Colonic mucosa (tissue), 4 donors: ENCODE measurements at places on chromosomes 11 and 22. TPM values are rescaled to one million over a fixed set of nuclear protein-coding genes. Genes with fewer than 3 reads are reported as not detected.
A peak's percentile ranks its signal among the peaks of the same experiment; 100 is the strongest.

- no peak for DNase-seq
Measured at GRCh38 chr11:42422090-42422489, 889.7 kb upstream of the API5 start.

DNA sequence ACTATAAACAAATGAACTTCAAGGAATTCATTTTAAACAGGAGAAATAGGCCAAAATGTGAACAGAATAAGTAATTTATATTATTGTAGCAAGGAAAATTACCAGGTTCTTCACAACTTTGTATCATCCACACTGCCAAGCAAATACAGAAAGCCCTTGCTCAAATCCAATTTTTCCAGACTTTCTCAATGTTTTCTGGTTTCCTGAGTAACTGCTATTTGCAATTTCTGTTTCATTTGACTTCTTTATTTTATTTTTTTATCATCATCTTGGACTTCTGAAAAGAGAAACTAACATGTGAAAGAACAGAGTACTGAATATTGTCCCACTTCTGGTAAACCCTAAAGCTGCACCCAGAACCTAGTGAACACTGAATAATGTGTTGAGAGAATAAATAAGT lies 61.0 kb downstream of the SLC1A2 start:
- DNase-seq, result no peak

DNA sequence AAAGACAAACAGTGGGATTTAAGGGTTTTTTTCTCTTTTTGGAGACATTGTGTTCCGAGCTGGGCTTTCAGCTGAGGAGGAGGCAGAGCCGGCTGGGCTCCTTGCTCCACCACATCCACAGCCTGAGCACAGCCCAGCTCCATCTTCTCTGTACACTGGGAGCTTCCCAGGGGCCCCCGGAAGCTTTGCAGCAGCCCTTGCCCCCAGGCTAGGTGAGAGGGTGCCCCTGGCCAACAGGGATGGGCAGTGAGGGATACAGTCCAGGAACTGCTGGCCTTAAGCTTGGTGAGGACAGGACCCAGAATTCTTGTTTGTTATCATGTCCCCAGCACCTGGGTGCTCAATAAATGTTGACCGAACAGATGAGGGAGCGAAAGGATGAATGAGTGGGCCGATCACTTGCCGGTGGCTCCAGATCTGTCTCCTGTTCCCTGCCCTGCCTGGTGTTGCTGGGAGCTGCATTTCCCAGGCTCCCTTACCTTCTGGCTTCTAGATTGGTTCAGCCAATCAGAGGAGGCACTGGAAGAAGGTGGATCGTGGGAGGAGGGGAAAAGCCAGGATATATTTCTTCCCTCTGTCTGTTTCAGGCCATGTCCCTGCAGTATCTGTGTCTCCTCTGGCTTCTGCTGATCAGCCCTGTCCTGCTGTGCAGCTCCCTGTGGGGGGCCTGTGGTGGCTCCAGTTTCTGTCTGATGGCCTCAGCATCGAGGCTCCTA lies 26.5 kb upstream of the NECTIN1 start:
- no peak for DNase-seq

The TH gene
- total RNA-seq, result 0.15 TPM

DNA sequence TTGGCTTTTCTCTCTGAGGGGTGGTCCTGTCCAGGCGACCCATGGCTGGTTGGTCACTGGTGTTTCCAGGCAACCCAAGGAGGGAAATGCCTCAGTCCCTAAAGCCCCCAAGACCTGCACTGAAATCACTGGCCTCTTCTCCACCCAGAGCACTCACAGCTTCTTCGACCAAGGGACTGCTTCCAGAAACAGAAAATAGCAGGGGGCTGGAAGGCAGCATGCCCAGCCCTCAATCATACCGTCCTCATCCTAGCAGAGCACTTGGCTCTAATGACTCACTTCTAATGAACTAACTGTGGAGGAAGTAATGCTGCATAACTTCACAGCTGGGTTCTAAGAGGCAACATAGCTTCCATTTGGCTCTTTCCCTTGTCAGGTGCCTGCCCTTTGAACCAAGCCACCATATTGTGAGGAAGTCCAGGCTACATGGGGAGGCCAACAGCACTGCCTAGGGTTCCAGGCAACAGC lies 27.6 kb downstream of the DKK3 start:
- DNase-seq, result no peak

The AMOTL1 gene
- 3.1 TPM for total RNA-seq

GRCh38 chr22:38638216-38638615 lies 18.0 kb downstream of the FAM227A start:
- no peak for DNase-seq

The DEFB131B gene
- not detected for total RNA-seq

DNA sequence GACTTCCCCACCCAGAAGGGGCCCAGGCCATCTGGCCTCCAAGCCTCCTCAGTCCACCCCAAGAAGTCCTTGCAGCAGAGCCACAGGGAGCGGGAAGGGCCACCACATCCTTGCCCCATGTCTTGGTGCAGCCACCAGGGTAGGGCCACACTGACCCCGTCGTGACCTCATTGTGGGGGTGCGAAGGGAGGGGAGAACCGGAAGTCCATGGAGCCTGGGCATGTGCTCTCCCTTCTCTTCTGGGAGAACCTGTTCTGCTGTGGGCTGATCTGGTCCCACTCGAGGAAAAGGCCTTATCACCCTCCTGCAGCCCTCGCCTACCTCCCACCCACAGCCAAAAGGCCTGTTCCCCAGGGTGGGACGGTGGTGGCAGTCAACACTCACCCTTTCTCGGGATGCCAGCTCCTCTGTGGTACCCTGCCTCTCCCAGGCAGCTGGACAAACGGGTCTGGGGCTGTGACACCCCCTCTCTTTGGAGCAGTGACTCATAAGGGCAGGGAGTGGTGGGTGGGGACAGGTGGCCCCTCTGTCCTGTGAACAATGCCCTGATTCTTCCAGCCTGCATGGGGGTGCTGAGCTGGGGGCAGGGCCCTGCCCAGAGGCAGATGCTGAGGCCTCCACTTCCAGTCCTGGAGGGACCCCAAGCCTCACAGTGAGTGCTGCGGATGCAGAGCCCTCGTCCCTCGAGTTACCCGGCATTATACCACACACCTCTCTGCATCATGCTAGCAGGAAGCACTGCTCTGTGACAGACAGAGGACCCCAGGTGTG lies 14.6 kb upstream of the CTSD start:
- no peak for DNase-seq

The C11orf87 gene
- not detected for total RNA-seq

GRCh38 chr11:405954-406795 lies 8.6 kb downstream of the SIGIRR start:
- no peak for DNase-seq

- no peak for DNase-seq
Measured at GRCh38 chr11:101433151-101433550, 150.7 kb downstream of the TRPC6 start.

DNA sequence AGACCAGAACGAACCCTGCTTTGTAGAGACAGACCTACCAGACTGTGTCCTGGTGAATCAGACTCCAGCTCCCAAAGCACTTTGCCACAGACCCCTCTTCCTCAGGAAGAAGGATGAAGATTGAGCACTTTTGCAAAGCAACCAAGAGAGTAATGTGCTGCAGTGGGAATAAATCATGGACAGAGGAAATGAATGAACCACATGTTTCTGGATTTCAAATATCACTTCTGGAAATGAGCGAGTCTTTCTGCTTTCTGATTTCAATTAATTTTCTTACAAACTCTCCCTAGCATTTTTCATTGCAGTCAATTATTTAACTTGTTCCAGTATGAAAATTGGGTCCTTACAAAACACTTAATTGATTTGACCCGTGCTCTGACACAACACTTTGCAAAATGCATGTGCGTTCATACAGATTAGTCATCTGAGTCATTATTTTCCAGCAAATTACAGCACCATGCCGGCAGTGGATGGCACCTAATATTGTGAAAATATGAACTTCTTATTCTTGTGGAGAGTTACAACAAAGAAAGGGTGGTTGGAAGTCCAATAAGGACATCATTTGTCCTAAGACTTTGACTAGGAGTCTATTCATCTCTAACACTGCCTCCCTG lies 315.9 kb upstream of the CCDC90B start:
- DNase-seq, result no peak

GRCh38 chr22:17258015-17258787 lies 39.0 kb upstream of the ADA2 start:
- peak; percentile 78 for DNase-seq

The SERPIND1 gene
- 0.32 TPM for total RNA-seq

GRCh38 chr11:32115446-32115845 lies 24.6 kb downstream of the RCN1 start:
- no peak for DNase-seq

The MYBPC3 gene
- total RNA-seq, result 0.42 TPM

- DNase-seq, result no peak
Measured at GRCh38 chr11:117657794-117658193, 139.2 kb downstream of the DSCAML1 start.

DNA sequence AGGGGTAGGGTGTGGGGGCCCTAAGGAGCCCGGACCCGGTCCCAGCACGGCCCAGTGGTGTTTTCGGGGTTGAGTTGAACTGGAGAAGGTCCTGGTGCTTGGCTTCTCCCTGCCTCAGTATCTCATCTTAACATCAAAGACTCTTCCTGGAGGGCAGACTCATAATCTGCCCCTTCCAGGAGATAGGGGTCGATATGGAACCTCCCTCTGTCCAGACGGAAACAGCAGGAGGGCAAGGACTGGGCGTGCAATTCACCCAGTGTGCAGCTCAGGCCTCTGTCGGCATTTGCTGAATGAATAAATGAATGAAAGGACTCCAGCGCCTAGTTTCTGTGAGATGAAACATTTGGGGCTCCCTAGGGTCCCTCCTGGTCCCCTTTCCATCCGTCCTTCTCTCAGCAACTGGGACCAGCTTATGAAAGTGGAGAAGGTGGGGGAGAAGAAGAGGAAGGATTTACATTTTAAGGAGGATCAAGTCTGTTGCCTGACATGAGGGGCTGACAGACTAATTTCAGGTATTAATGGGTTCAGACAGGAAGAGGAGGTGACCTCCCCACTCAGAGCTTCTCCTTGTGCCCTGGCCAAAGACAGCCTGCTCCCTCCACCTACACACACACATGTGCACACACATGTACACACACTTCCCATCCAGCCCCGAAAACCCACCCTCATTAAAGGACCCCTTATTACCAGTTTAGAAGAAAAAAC lies 1.1 kb upstream of the SHISA8 start:
- no peak for DNase-seq

The EIF1AD gene
- total RNA-seq, result 32.8 TPM

GRCh38 chr11:33160136-33160535 lies 1.1 kb downstream of the CSTF3 start:
- DNase-seq, result no peak

The OR56A1 gene
- not detected for total RNA-seq

GRCh38 chr11:131916638-131917037 lies 546.2 kb downstream of the NTM start:
- DNase-seq, result no peak

- DNase-seq, result no peak
Measured at GRCh38 chr11:36121054-36121453, 168.2 kb downstream of the COMMD9 start.

DNA sequence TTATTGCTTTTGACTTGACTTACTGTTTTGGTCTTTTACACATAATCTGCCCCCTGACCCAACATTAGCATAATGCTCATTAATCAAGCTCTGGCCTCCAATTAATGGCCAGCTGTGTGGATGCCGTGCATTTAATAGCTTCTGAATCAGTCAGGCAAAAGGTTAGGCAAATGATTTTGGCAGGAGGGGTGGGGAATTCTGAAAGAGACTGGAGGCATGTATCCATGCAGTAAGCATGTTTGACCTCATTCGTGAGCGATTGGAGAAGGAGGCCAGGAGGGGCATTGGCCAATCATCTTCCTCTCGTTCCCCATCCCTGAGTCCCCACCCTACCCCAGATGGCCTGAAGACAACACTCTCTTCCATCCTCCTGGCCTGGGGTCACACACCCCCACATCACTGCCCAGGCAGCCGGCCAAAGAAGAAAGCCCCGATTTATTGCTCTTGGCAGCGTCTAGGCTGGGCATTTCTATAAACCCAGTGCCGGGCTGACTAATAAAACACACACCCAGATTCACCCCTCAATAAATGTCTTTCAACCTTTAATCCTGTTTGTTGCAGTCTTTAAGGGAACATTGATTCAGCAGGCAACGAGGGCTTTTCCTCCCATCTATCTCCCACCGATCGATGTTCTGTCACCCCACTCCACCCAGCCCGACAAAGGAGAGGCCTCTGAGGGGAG lies 150.0 kb downstream of the OPCML start:
- DNase-seq, result no peak

DNA sequence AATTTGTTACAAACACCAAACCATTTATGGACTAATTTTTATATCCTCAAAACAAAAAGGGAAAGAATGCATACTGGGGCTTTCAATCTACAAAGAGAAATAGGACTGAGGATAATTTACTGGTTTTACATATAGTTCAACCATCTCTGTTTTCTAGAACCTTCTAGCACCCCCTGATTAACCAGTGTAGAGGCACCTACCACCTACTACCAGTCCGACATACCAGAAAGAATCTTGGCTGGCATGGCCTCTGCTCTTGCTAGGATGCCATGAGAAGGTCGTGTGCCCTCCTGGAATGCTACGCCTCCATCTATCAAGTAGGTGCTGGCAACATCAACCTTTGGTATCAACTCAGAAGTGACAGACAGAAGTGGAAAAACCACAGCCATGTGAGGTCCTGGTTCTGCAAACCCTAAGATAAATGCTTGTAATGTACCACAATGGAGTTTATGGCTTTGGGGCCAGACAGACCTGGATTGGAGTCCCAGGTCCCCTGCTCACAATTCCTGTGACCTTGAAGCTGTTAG lies 28.2 kb downstream of the MYH9 start:
- no peak for DNase-seq

The STIM1 gene
- 56.8 TPM for total RNA-seq

The SLC22A8 gene
- not detected for total RNA-seq

- DNase-seq, result no peak
Measured at GRCh38 chr22:28547132-28547842, 132.4 kb downstream of the TTC28 start.

- DNase-seq, result no peak
Measured at GRCh38 chr22:38298312-38299005, 18.8 kb downstream of the CSNK1E start.

The DENND6B gene
- 2.4 TPM for total RNA-seq

DNA sequence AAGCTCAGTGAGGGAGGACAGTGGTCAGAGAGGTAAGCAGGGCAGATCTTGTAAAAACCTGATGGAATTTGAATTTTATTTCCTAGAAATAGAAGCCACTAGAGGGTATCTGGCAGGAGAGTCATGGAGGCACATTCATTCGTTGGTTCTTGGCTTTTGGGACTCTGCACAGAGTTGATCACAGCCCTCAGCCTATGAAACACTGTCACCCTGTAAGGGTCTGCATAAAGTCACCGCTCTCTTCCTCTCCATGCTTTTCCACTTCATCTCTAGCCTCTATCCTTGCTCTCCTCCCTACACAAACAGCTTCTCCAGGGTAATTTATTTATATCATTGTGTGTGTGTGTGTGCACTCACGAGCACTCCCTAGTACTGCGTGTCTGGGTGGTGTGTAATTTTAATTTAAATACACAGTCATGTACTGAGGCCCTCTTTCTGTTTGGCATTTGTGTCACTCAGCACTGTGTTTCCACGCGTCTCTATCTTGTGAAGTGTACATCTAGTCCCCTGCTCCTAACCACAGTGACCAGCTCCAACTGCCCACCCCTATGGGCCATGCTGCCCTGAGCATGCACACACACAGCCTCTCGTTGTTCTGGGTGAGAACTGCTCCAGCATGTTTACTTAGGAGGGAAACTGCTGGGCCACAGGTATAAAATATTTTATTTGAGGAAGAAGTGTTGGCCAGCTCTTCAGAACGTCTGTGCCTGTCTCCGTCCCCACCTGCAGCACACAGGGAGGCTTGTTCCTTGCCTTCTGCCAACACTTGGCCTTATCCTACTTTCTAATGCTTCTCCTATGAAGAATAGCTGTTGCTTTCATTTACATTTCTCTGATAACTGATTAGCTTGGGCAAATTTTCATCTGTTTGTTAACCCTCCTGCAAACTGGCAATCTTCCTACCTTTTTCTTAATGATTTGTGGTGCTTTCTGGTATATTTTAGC lies 4.5 kb downstream of the KCNQ1OT1 start:
- DNase-seq, result no peak
